ENCODE measurements at places on chromosomes 4 and X. TPM values are rescaled to one million over a fixed set of nuclear protein-coding genes. Genes with fewer than 3 reads are reported as not detected.
A peak's percentile ranks its signal among the peaks of the same experiment; 100 is the strongest.

ZNF185 gene
- 48.6 TPM for polyA plus RNA-seq

SATL1 gene
- polyA plus RNA-seq = 0.18 TPM

DDIT4L gene
- 0.22 TPM for polyA plus RNA-seq

FAM47A gene
- not detected for polyA plus RNA-seq

GIMD1 gene
- not detected for polyA plus RNA-seq

FBXO8 gene
- polyA plus RNA-seq = 16.3 TPM

TEX13C gene
- polyA plus RNA-seq = not detected

VCX gene
- polyA plus RNA-seq = not detected

CLTRN gene
- 1.4 TPM for polyA plus RNA-seq

RNF128 gene
- polyA plus RNA-seq = 14.7 TPM

NUDT9 gene
- polyA plus RNA-seq = 16.9 TPM

DNA sequence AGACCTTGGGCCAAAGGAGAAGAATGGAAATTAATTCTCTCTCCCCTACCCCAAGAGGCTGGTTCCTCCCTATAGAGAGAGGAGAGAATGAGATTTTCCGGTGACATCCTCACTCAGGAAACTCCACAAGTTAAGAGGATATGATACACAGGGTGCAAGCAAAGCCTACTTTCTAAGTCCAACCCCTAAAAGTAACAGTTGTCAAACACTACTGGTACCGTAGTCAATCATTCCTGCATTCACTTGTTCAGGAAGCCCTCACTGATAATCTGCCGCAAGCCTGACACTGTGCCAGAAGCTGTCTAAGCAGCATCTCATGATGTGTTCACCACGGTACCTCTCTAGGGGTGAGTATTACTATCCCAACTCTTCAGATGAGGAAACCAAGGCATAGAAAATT lies 41.7 kb downstream of the KDR start:
- H3K4me1 ChIP-seq = no peaks in the 10 kb centered on the region
- DNase-seq = no peak
- H3K36me3 ChIP-seq = no peaks in the 10 kb centered on the region
- no peak overlapping the region for H3K4me3 ChIP-seq
- H3K27me3 ChIP-seq = peaks cover 9% of the 10 kb centered on the region
- no peak overlapping the region for H3K27ac ChIP-seq

DNA sequence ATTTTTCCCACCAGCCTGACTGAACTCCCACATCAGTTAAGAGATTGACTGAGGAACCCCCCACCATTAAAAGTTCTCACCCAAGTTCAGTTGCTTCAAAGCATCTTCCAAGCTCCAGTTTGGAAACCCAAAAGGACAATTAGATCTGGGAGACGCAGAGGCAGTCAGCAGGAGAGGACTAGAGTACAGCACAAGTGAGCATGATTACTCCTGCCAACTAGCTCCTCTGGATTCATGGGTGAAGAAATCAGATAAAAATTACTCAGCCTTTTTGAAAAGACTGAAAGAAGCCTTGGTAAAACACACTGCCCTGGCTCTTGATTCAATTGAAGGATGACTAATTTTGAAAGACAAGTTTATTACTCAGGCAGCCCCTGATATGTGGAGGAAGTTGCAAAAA lies 297.5 kb downstream of the ADAM29 start:
- H3K27ac ChIP-seq = no peak overlapping the region
- no peak for DNase-seq
- H3K27me3 ChIP-seq = no peaks in the 10 kb centered on the region
- no peaks in the 10 kb centered on the region for H3K4me1 ChIP-seq
- H3K36me3 ChIP-seq = no peaks in the 10 kb centered on the region
- H3K4me3 ChIP-seq = no peak overlapping the region

- DNase-seq = no peak
- H3K27me3 ChIP-seq = no peaks in the 10 kb centered on the region
- no peak overlapping the region for H3K4me3 ChIP-seq
- H3K36me3 ChIP-seq = no peaks in the 10 kb centered on the region
- H3K4me1 ChIP-seq = no peaks in the 10 kb centered on the region
Observed at GRCh38 chrX:11619441-11619840, 46.3 kb downstream of the ARHGAP6 start.

DNA sequence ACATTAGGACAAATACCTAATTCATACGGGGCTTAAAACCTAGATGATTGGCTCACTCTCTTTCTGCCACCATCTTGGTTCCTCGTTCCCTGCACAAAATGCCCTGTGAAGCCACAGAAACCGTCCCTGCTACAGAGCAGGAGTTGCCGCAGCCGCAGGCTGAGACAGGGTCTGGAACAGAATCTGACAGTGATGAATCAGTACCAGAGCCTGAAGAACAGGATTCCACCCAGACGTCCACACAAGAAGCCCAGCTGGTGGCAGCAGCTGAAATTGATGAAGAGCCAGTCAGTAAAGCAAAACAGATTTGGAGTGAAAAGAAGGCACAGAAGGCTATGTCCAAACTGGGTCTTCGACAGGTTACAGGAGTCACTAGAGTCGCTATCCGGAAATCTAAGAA lies 34.3 kb downstream of the TRIM61 start:
- peaks cover 3% of the 10 kb centered on the region for H3K4me1 ChIP-seq
- no peak for DNase-seq
- H3K36me3 ChIP-seq = no peaks in the 10 kb centered on the region
- H3K27ac ChIP-seq = no peak overlapping the region
- no peak overlapping the region for H3K4me3 ChIP-seq

GRCh38 chrX:33190016-33190415 lies 21.3 kb downstream of the DMD start:
- no peak overlapping the region for H3K27ac ChIP-seq
- no peaks in the 10 kb centered on the region for H3K36me3 ChIP-seq
- DNase-seq = no peak

DNA sequence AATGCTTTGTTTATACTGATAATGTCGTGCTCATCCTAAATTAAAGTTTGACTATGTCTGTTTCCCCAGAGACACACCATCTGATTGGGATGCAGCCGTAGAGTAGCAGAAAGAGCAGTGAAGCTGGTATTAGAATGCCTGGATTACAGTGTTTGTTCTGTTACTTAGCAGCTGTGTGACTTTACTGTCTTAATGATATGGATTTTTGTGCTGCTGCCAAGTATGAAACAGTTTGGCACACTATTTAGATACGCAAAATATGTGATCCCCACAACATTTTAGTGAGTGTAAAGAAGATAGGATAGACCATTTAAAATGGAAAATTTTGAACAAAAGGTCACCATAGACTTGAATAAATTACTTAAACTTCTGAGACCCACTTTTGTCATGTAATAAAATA lies 1.2 kb upstream of the CHIC1 start:
- no peak for DNase-seq
- no peaks in the 10 kb centered on the region for H3K4me1 ChIP-seq
- no peak overlapping the region for H3K4me3 ChIP-seq
- H3K27ac ChIP-seq = no peak overlapping the region

DNA sequence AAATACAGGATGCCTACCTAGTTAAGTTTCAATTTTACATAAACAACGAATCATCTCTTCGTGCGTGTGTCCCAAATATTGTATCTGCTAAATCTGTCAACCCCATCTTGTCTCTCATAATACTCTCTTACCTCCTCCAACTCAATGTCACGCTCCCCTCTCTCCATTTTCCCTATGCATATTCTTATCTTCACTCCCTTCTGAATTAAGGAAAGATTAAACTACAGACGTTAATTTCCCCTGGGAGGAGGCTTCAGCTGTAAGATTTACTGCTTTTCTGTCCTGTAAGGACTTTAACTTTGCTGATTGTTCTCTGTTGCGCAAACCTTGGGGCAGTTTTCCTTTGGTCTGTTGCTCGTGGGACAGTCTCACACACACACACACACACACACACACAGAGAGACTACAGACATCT lies 455 bp upstream of the ABCB7 start:
- no peaks in the 10 kb centered on the region for H3K4me1 ChIP-seq
- no peak for DNase-seq
- no peaks in the 10 kb centered on the region for H3K36me3 ChIP-seq
- H3K27ac ChIP-seq = peak overlapping the region; percentile 50

DNA sequence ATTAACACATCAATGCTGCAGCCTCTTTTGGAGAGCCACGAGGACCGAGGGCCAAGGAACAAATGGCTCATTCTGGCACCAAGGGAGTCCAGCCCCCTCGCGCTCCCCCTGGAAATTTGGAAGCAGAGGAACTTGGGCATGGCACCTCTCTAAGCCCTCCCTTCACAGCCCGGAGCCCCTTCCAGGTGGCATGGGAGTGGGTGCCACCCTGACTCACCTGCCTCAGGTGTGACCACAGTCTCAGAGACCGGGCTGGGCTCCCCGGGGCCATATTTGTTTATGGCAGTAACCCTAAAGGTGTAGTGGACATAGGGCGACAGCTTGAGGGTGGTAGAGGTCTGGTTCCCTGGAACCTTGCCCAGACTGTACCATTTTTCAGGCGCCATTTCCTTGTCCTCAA lies 18.8 kb downstream of the L1CAM start:
- no peak overlapping the region for H3K4me3 ChIP-seq
- H3K27me3 ChIP-seq = no peaks in the 10 kb centered on the region
- no peak overlapping the region for H3K27ac ChIP-seq
- no peaks in the 10 kb centered on the region for H3K4me1 ChIP-seq

DNA sequence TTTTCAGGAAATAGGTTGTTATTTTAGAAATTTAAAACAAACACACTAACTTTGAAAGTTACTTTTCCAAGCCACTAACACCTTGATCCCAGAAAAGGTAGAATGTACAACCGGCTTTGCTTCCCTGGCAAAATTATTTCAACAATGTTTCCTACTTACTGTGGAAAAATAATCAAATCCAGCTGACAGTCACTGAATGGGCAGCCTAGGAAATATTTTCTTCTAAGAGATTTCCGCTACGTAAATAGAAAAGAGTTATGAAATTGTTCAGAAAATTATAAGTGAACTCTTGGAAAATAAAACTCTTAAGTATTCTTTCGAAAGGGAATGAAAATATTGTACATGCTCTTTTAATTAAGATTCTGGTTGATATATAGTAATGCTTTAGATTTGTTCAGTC lies 195.7 kb downstream of the GASK1B start:
- DNase-seq = no peak
- H3K27me3 ChIP-seq = no peaks in the 10 kb centered on the region
- no peaks in the 10 kb centered on the region for H3K36me3 ChIP-seq
- no peaks in the 10 kb centered on the region for H3K4me1 ChIP-seq
- no peak overlapping the region for H3K4me3 ChIP-seq

DNA sequence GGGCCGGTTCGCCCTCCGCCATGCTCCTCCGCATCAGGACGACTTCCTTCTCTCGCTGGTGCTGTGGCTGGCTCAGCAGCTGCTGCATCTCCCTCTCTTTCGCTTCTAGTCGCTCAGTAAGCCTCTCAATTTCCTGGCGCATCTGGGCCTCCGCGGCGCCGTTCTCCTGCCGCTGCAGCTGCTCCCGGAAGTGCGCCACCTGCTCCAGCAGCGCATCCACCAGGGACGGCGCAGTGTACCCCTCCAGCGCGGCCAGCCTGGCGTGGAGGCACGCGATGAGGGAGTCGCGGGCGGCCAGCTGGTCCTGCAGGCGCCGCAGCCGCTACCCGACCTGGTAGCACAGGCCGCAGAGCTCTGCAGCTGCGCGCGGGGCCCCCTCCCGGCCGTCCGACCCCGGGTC lies 97.4 kb upstream of the MED14 start:
- DNase-seq = no peak
- H3K27me3 ChIP-seq = no peaks in the 10 kb centered on the region
- no peaks in the 10 kb centered on the region for H3K4me1 ChIP-seq
- H3K4me3 ChIP-seq = no peak overlapping the region
- no peaks in the 10 kb centered on the region for H3K36me3 ChIP-seq

DNA sequence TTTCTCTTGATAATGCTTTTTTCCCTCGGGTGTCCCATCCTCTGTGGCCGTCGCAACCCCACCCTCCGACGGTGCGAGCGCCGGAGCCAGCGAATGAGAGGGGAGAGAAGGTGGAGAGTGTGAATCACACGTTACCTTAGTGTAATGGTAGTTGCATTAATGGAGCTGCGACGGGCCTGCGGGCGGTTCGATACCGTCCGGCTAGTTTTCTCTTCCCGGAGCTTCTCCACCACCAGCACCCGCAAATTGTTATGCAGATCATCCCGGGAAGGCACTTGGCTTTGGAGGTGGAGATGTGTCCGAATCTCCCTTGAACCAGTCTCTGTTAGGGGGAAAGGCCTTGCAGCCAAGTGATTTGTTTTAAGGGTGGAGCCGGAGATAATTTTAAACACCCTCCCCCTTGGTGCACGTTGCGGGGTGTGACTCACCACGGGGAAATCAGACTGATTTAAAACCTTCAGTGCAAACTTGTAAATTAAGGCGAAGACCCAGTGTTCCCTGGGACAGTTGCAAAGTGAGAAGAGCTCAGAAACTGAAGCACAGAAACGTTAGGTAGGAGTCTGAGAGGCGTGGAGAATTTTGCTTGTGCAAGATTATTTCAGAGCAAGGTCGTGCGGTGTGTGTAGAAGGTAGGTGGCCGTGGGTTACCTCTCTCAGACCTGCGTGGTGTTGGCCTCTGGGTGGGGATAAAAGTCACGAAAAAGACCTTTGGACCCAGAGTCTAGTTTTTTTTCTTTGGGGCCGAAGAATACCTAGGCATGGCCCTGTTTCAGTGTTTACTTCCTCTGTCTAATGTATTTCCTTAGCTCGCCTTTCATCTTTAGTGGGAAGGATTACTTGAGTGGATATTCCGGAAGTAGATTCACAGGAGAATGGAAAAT lies 1.3 kb downstream of the AFF1 start:
- H3K4me1 ChIP-seq = peaks cover 21% of the 10 kb centered on the region
- H3K36me3 ChIP-seq = no peaks in the 10 kb centered on the region
- DNase-seq = peak; percentile 55
- H3K27ac ChIP-seq = peak overlapping the region; percentile 85
- peak overlapping the region; percentile 95 for H3K4me3 ChIP-seq

- no peak for DNase-seq
- no peak overlapping the region for H3K27ac ChIP-seq
- peaks cover 27% of the 10 kb centered on the region for H3K27me3 ChIP-seq
- H3K36me3 ChIP-seq = no peaks in the 10 kb centered on the region
Observed at GRCh38 chr4:1470816-1471442, 64.7 kb upstream of the NKX1-1 start.

GRCh38 chr4:169410839-169411770 lies 140.3 kb upstream of the SH3RF1 start:
- H3K27ac ChIP-seq = no peak overlapping the region
- H3K27me3 ChIP-seq = no peaks in the 10 kb centered on the region
- H3K36me3 ChIP-seq = no peaks in the 10 kb centered on the region

DNA sequence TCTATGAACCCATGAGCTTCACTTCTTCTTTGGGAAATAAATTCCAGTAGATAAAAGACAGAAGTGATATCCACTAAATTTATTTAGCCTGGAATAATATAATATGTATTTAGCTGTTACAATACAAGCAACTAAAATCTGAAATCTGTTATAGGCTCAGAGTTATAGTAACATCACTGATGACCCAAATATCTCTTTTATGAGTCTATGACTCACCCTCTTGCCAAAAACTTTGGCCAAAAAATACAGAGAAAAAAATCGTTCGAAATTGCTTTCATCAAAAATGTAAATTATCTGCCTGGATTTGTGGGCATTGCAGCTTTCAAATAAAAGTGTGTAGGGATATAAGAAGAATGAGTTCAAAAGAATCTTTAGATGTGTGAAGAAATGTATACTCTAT lies 89.4 kb upstream of the DKK2 start:
- no peaks in the 10 kb centered on the region for H3K27me3 ChIP-seq
- DNase-seq = no peak
- H3K36me3 ChIP-seq = no peaks in the 10 kb centered on the region
